Ureter (tissue), 1 donor: ENCODE measurements at places on chromosomes 2 and 18.

GRCh38 chr2:159154366-159154765 lies 132.1 kb downstream of the WDSUB1 start:
- DNase-seq = no peak

GRCh38 chr18:28332071-28332470 lies 155.1 kb upstream of the CDH2 start:
- no peak for DNase-seq

GRCh38 chr2:69501301-69501700 lies 64.1 kb upstream of the NFU1 start:
- no peak for DNase-seq

DNA sequence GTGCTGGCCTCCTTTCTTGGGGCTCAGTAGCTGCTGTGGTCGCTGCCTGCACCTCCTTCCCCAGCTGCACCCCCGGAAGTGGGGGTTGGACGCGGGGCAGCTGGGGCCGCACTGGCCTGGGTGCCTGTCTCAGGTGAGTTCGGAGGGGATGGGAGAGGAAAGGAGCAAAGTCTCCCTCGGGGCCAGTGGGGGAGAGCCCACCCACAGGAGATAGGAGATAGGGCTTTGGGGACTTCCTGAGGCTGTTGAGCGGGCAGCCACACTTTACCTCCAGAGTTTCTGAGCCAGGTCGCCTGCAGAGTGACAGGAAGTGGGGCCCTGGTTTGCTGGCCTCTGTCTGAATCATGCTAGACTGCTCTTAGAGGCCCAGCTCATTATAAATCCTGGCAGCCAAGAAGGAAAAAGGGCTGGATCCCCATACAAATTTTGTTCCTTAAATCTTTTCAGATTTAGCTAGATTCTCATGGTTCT lies 8.1 kb downstream of the MBP start:
- DNase-seq = no peak

GRCh38 chr2:97747285-97747684 lies 33.9 kb downstream of the ZAP70 start:
- DNase-seq = no peak

GRCh38 chr2:63544017-63544627 lies 44.2 kb downstream of the WDPCP start:
- no peak for DNase-seq

- no peak for DNase-seq
These were observed 104.2 kb upstream of the SPRED2 start for GRCh38 chr2:65536596-65536995.

- no peak for DNase-seq
These were observed 69.9 kb downstream of the CTAGE1 start for GRCh38 chr18:22347606-22348511.

- DNase-seq = no peak
These were observed 76.9 kb downstream of the LDAH start for GRCh38 chr2:20745924-20746555.
